Stimulated activated CD8-positive, alpha-beta memory T cell treated with anti-CD3 and anti-CD28 coated beads, Interleukin-2, amount 100 ng/mL, for 48 hours (primary cell): ENCODE measurements at places on chromosomes 2 and 18.

DNA sequence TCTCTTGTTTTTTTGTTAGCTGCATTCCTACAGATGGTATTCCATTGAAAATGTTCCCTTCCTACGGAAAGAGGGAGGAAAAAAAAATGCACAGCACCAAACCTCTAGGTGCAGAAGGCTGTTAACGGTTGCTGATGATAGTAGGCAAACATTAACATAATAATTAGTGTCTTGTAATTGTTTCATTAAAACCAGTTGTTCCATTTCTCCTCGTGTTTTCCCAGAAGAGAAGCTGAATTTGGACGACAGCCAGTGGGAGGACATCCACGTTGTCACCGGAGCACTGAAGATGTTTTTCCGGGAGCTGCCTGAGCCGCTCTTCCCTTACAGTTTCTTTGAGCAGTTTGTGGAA, 494.7 kb downstream of the ARHGAP15 start:
- no peak for DNase-seq

DNA sequence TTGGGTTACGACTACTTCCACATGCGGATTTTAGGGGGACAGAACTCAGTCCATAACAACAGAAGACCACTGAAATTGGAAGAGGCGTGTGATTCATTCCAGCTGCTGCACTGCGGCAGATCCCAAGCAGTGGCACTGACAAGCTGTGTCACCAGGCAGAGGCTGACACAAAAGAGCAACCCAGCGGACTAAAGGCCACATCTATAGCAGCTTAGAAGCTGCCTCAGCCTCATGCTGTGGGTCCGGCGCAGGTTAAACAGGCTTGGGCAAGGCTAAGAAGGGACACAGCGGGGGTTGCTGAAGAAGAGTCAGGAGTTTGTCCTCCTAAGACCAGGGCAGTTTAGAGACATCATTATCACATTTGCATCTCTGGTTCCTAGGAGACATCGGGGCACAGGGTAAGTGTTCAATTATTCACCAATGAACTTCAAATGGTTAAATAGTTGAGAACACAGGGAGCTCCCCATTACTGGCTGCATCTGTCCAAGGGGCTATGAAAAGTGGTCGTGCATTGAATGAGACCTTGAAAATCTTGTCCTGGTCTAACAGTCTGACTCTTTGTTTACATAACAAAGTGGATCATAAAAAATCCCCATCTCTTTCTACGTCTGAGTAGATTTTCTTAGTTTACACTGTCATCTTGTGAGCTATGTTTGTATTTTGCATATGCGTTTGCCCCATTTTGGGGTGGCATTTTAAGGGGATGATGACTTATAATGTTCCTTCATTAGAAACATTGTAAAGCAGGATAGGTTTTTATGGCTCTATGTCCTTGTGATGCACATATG, 162.3 kb upstream of the TRIB2 start:
- DNase-seq, result no peak

DNA sequence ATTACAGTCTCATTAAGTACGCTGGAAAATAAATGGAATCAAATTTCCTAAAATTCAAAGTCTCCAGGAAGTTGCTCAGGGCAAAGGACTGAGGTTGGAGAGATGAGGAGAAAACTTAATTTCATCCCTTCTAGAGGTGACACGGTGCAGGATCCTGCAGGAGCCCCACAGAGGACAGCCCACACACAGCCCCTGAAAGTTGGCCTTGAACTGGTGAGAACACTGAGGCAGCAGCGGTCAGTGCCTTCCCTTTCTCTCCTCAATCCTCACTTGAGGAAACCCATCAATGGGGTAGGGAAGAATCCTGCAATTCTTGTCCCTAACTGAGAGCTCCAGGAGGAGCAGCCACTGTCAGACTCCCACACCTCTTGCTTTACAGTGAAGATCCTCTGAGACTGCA, 37.5 kb downstream of the LOXHD1 start:
- DNase-seq, result no peak

DNA sequence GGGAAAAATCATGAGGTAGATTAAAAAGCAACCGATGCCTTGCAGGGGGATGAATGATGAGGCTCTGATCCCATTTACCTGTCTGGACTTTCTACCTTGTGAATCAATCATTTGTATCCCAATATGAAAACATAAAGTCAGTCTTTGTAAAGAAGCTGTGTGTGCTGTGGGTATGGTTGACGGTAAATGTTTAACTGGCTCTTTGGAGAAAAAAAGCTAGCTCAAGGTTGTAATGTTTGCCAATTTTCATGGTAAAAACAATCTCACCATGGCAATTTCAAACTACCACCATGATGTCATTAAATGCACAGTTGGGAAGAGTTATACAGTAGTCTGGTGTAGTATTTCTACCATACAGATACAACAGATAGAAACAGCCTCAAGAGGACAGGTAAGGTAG, 14.6 kb downstream of the TTR start:
- no peak for DNase-seq

- no peak for DNase-seq
Measured at GRCh38 chr2:16185801-16186272, 245.5 kb downstream of the MYCN start.

GRCh38 chr2:9318461-9319337, 104.6 kb downstream of the ITGB1BP1 start:
- no peak for DNase-seq

GRCh38 chr2:25043241-25043867, 1.5 kb downstream of the EFR3B start:
- DNase-seq, result no peak

- no peak for DNase-seq
Measured at GRCh38 chr18:54532222-54532621, 58.8 kb upstream of the DYNAP start.

DNA sequence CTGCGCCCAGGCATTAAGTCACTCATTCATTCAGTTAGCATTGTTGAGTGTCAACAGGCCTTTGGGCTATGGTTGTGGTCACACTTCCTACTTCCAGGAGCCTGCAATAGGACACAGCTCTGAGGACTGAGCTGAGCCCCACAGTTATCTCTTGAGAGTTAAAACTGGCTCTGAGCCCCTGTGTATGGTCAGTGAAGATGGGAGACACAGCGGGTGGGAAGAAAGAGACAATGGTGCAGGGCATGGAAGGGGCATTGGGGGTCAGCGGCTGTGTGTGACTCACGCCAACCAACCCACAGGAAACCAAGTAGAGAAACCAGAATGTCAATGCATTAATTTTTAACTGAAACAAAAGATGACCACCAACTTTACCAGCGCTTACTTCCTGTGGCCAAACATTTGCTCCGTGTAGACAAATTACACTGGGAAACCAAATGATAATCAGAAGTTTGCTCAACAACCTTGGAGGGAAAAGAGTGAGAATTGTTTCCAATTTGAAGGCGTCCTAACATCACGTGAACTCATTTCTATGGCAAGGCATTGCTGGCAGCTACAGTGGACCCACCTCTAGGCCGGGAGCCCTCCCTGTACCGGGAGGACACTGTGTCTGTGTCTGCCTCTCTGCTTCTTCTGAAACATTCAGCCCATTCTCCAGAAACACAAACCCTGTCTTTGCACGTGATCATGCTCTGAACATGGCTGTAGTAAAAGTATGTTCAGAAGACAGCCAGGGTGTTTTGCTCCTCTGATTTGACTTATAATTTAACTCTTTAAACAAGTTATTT, 212.0 kb upstream of the ID2 start:
- no peak for DNase-seq

GRCh38 chr2:100524331-100524730, 38.5 kb upstream of the PDCL3 start:
- no peak for DNase-seq

DNA sequence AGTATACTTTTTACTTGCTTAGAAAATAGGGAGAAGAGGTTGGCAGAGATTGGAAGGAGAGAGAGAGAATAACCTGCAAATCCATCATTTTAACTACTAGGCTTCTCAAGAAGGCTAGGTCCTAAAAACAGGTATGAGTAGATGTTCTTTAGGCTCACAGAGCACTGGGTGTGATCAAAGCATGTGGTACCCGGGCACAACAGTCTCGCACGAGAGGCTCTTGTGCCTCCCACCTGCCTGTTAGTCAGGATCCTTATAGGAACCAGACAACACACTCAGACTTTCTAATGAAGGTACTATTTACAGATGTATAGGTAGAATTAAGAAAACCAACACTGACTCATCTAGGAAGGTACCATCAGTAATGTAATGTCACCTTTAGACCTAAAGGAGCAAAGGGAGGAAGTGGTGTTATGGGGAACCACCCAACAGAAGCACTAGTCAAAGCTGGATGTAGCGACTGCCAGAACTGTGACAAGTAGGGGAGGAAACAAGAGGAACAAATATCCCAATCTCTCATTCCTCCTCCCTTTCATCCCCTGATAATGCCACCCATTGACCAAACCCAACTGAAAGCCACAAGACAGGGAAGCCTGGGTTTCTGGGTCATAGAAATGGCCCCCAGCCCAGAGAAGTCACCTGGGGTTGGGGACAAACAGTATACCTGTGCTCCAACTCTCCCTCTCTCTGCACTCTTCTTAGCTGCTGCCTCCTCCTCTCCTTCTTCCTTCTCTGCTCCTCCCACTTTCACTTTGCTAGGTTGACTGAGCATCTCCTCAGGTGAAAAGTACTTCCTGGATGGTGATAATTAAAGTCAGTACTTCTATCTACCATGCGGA, 16.0 kb upstream of the MARCHF4 start:
- no peak for DNase-seq

DNA sequence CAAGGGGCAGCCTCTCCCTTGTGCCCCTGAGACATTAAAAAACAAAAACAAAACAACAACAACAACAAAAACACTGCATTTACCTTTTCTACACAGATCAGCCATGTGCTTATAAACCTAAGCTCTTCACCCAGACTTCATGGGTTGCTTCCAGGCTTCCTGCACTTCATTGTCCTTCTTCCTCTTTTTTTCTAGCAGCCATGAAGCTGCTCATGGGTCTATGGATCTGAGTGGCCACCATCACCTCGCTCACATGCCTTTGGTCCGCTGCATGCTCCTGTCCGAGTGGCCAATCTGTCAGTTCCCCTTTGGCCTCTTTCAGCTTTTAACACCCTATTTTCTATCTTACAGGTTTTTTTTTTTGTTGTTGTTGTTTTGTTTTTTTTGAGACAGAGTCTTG, 9.0 kb upstream of the TET3 start:
- no peak for DNase-seq

DNA sequence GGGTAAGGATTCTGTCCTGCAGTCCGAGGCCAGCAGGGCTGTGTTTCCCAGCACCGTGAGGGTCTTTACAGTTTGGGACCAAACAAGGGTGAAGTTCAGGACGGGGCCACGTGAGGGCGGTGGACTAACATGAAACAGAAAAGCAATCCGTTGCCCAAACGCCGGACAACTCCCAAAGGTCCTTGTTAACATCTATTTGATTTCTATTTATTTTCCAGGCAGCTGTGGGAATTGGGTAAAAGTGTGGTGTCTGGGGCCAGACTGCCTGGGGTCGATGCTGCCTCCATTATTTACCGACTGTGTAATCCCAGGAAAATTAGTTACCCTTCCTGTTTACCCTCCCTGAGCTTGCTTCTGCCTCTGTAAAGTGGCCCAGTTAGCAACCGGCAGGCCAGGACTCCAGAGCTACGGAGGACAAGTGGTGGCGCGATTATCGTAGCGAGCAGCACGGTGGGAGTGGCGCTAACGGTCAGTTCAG, 66.3 kb upstream of the TCF7L1 start:
- DNase-seq, result peak; percentile 41

GRCh38 chr2:20145497-20146193, 79.3 kb downstream of the SDC1 start:
- DNase-seq, result no peak

DNA sequence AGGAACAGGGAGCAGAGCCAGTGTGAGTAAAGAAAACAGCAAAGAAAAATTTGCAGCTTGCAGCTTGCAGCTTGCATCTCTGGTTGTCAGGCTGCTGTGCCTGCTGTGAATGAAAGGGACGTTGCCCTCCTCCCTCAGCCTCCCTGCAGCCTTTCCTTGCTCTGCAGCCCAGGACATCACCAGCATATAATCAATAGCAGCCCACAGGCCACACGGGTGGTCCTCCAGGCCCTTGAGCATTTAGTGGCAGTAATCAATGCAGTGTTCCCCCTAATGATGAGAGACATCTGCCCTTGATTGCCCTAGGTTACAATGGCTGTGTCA, 122.2 kb upstream of the TACR1 start:
- DNase-seq, result no peak

- no peak for DNase-seq
Measured at GRCh38 chr2:229133155-229133772, 137.8 kb downstream of the PID1 start.

DNA sequence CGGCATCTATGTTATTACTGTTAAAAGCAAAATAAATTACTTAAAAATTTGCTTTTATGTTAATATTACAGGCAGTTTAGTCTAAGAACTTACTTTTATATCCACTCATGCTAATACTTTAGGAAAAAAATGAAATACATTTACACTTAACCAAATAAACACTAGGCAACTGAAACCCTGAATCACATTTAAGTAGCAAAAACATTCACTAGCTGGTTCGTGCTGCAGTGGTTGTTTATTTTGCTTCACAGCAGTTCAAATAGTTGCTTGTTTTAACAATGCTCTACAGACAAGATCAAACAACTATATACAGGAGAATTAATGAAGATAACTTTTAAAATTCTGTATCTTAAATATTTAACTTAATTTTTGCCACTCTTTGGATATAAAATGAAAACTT, 60.8 kb downstream of the ABCG8 start:
- no peak for DNase-seq

DNA sequence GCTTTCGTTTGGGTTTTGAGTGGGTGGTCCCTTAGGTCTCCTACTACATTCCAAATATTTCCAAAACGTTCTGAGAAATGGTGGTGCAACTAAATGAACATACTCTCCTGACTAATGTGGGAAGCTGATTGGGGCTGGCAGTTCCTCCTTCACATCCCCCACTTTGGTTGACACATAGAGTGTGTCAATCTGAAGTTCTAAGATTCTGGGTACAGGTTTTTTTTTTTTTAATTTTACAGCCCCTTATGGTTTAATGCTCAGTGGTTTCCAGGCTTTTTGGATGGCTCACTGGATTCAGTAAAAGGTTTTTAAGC, 58.4 kb upstream of the ITGB6 start:
- no peak for DNase-seq

DNA sequence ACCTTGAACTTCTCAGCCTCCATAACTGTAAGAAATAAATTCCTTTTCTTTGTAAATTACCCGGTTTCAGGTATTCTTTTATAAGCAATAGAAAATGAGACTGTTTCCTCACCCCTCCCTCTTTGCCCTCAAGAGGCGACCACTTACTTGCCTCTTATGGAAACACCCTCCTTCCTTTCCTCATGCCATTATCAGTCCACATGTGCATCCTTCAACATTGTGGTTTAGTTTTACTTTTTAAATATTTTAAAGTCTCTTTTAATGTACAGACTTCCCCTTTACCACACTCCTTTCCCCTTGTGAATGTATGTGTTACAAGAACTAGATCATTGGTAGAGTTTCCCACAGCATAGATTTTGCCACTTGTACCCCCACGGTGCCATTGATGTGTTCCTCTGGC, 202.4 kb upstream of the SIX2 start:
- DNase-seq, result no peak

GRCh38 chr2:56185582-56186046, 1.8 kb downstream of the CCDC85A start:
- DNase-seq, result no peak
